ENCODE measurements at places on chromosomes 6 and 20.

DNA sequence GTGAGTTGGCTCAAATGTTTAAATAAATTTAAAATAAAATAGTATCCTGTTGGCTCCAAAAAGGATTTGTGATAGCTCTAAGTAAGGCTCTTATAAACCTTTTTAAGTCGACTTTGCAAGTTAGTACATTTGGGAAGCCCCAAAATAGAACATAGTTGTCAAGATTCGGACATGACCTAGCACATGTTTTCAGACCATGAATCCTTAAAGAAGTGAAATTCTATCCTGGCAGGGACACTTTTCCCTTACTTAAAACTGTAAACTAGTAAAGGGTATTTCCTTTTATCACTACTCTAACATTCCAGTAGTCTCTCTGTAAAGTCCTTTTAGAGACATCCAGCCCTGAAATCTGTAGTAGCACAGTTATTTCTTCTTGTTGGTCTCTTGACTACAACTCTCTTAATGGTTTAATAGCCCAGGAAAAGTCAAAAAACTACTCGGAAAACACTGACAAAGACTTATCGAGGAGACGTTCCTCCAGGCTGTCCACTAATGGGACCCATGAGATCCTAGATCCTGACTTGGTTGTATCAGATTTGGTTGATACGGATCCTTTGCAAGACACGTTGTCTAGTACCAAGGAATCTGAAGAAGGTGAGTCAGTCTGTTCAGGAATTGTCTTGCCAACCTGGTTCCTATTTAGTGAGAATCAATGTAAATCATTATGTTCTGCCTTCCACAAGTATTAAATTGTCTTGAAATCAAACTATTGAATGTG is 83.6 kb downstream of the SCAND1 start:
- peak; percentile 14 for DNase-seq

- DNase-seq = no peak
These were observed 47.2 kb downstream of the FIG4 start for GRCh38 chr6:109738255-109738654.

- DNase-seq = no peak
These were observed 100.8 kb downstream of the DLL1 start for GRCh38 chr6:170190046-170190445.

DNA sequence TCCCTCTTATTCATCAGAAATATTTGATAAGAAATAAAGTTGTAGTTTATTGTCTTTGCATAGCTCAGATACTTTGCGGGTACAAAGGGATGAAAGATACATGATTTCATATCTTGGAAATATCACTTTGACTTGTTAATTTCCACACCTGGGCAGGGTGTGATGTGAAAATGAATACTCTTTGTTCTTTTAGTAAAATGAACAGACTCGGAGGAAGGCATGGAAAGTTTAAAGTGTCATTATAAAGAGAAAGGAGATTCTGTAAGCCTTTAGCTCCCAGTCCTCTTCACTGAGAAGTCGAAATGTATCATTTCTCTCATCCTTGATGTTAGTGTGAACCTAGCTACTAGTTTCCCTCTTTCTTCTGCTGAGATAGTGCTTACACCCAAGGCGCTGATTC is 36.7 kb upstream of the AKIRIN2 start:
- DNase-seq = no peak

- no peak for DNase-seq
These were observed 9.6 kb upstream of the NELFCD start for GRCh38 chr20:58971429-58971828.

GRCh38 chr20:57894096-57894495 is 184.3 kb upstream of the PMEPA1 start:
- DNase-seq = no peak

DNA sequence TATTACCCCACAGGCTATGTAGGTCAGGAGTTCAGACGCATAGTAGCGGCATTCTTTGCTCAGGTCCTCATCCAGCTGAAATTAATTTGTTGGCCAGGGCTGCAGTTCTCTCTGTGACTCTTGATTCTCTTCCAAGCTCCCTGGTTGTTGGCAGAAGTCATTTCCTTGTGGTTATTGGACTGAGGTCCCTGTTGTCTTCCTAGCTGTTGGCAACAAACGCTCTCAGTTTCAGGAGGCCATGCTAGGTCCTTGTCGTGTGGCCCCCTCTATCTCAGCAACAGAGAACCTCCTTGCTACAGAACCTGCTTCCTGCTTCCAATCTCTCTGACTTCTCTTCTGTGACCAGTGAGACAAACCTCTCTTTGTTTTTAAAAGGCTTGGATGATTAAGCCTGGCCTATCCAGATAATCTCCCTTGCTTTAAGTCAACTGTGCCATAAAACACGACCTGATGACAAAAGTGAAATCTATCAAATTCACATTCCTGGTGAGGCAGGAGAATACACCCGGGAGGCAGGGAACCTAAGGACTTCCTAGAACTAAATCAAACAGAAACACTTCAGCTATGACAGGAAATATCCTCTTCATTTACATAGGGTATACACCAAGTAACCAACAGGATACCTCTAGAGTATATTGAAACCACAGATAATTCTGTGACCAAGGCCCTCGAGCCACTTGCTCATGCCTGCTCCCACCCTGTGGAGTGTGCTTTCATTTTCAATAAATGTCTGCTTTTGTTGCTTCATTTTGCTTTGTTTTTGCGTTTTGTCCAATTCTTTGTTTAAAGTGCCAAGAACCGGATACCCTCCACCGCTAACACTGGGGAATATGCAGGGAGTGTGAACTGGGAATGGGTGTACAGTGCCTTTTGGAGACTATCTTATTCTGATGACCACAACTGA is 196.0 kb downstream of the BTBD3 start:
- no peak for DNase-seq

DNA sequence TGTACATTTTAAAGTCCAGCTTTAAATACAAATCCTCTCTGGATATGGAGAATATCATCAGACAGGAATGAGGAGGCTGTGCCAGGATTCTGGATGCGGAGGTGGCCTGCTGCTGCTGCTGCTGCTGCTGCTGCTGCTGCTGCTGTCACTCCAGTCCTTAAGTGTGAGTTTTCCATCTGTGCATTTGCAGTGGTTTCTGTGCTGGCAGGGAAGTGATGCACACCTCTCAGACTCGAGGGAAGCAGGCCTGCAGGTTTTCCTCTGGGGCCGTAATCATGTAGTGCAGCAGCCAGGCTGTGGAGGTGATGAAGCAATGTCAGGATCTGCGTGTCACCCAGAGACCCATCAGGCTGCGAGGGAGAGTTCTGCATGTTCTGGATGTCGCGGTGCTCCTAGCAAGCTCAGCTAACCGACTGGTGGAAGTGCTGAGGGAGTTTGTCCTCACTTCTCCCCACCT is 32.0 kb downstream of the CFAP61 start:
- no peak for DNase-seq

DNA sequence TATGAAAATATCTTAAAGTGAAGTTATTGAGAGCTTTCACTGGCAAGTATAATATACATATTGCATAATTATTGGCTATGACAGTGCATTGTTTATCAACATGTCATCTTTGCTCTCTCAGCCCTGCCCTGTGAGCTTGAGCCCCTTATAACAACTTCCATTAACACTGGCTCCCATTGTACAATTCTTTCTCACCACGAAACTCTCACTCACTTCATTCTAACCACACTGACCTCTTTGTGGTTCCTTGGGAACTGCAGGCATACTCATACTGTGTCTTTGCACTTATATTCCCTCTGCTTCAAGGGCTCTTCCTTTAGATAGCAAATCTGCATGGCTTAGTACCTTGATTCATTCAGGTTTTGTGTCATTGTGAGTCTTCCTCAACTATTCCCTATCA is 411.8 kb downstream of the CDKAL1 start:
- DNase-seq = peak; percentile 38

GRCh38 chr6:107709341-107709740 is 114.8 kb downstream of the SCML4 start:
- no peak for DNase-seq

- no peak for DNase-seq
These were observed 447.9 kb upstream of the OPRM1 start for GRCh38 chr6:153591159-153591558.

DNA sequence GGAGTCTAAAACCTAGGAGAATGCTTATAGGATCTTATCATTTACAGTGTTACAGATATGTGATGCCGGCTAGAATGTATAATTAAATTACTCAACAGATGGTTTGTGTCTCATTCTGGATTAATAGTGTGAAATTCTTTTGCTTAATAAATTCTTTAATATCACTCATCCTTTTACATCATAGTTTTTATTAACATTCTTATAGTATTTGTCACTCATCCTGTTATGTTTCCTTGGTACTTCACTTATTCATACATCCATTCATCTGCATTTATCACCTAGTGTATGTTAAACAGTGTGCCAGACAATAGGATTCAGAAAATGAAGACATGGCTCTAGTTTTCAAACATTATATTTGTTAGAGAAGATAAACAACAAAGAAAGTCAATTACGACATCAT is 468.7 kb downstream of the FRK start:
- no peak for DNase-seq

DNA sequence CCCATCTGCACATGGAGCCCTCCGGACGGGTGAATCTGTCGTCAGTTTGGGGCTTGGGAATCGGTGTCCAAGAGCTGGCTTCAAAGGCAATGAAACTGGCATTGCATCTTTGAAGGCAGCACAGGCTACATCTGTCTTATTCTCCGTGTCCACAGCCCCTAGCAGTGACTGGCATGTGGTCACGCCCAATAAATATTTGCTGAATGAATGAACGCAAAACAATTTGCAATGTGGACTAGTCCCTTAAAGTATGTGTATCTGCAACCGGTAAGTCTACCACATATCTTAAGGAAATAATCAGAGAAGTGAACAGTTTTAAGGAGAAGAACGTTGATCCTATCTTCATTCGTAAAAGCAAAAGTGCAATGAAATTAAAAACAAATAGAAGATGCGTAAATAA is 8.0 kb upstream of the PMEPA1 start:
- DNase-seq = no peak

Measured in brain microvascular endothelial cell (primary cell).